ENCODE measurements at places on chromosomes 6 and 20.

- DNase-seq, result no peak
These were observed 183.1 kb downstream of the UBE3D start for GRCh38 chr6:82882363-82883023.

DNA sequence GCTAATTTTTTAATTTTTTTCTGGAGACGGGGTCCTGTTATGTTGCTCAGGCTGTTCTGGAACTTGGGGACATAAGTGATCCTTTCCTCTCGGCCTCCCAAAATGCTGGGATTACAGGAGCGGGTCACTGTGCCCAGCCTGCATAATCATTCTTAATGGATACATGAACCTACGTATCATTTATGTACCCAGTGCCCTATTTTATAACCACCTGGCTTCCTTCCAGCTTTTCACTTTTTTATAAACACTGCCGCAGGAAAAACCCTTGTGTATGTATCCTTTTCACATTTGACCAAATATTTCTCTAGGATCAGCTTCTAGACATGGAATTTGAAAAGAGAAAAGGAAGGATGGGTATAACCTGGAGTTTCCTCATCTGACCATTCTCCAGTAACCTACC lies 85.6 kb upstream of the RIN2 start:
- DNase-seq, result no peak

GRCh38 chr6:108127826-108128225 lies 38.0 kb upstream of the NR2E1 start:
- no peak for DNase-seq

DNA sequence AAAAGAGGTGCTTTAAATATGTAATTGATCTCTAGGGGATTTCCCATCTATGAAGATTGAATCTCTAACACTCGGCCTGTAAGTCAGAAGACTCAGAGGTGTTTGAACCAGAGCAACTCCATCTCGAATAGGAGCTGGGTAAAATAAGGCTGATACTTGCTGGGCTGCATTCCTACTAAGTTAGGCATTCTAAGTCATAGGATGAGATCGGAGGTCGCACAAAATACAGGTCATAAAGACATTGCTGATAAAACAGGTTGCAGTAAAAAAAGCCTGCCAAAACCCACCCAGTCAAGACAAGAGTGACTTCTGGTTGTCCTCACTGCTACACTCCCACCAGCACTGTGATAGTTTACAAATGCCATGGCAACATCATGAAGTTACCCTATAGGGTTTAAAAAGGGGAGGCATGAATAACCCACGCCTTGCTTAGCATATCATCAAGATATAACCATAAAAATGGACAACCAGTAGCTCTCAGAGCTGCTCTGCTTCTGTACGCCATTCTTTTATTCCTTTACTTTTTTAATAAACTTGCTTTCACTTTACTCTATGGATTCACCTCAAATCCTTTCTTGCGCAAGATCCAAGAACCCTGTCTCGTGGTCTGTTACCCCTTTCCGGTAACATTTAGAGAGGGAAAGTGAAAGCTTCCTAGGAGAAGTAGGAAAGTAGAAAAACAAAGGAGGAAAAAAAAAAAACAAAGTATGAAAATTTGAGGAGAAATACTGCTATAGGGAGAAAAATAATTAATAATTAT lies 129.7 kb upstream of the PHACTR1 start:
- DNase-seq, result no peak

GRCh38 chr20:52242237-52243230 lies 51.0 kb upstream of the ZFP64 start:
- DNase-seq, result no peak

- DNase-seq, result peak; percentile 7
These were observed 34.0 kb downstream of the NUDT3 start for GRCh38 chr6:34358389-34358905.

DNA sequence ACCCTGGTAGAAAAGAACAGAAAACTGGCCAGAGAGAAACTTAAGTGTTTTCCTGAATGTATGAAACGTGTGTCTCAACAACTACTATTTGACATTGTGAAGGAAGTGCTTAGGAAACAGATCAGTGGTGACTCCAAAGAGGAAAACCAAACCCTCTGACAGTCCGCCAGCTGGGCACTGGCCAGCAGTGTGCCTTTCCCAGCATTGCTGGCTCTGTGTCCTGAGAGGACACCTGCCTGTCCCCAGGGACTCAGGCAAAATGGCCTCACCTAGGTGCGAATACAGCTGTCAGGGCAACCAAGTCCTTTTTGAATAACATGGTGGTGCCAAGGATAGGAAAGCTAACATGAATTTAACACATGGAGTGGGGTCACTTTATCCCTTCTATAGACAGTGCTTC lies 72.5 kb downstream of the NDUFAF5 start:
- DNase-seq, result no peak

DNA sequence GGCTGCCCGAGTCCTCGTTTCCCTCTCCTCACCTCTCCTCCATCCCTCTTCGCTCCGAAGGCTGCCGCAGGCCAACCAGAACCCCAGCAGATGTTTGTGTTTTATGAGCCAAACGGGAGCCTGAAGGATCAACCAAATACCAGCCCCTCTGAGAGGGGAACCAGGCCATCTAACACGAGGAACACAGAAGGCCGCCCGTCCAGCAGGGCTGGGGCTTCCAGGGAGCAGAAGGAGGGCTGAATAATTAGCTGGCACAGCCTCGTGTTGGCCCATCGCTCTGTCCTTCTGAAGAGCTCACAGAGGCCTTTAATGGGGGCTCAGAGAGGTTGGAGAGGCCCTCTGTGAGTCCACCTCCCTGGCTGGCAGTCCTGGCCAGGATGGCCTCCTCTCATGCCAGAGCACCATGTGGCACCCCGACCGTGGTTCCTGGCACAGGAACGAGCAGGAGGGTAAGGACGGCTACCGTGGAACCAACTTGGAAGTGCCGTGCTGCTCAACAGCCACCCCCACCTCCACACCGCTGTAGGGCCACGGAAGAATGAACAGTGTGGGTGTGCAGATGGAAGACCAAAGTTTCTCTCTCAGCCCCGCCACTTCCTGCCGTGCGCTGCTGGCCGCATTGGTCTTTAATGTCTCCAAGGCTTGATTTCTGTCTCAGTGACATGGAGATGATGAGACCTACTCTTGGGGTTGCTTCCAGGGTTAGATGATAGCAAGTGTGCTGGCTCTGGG lies 155.2 kb downstream of the SCML4 start:
- DNase-seq, result no peak

DNA sequence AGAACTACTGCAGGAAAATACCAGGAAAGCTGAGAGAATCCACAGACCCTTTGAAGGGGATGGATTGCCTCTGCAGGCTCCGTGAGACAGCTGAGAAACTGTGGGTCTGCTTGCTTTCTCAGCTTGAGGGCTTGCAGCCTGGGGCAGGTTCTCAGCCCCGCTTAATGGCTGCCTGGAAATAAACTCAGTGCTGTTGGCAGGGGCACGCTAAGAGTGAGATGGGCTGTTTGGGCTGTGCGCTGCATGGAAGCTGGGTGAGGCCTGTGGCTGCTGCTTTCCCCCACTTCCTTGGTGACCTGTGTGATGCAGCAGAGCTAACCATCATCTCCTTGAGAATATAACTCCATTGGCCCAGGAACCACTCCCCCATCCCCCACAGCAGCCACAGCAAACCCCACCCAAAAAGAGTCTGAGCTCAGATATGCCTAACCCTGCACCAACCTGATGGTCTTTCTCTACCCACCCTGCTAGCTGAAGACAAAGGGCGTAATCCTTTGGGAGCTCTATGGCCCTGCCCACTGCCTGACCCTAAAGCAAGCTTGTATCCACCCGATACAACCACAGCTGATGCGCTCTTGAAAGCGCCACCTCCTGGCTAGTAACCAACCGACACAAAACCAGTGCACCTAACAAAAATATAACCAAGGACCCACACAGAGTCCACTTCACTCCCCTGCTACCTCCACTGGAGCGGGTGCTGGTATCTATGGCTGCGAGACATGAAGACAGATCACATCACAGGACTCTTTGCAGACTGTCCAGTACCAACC lies 800.6 kb upstream of the MAP3K7 start:
- no peak for DNase-seq

DNA sequence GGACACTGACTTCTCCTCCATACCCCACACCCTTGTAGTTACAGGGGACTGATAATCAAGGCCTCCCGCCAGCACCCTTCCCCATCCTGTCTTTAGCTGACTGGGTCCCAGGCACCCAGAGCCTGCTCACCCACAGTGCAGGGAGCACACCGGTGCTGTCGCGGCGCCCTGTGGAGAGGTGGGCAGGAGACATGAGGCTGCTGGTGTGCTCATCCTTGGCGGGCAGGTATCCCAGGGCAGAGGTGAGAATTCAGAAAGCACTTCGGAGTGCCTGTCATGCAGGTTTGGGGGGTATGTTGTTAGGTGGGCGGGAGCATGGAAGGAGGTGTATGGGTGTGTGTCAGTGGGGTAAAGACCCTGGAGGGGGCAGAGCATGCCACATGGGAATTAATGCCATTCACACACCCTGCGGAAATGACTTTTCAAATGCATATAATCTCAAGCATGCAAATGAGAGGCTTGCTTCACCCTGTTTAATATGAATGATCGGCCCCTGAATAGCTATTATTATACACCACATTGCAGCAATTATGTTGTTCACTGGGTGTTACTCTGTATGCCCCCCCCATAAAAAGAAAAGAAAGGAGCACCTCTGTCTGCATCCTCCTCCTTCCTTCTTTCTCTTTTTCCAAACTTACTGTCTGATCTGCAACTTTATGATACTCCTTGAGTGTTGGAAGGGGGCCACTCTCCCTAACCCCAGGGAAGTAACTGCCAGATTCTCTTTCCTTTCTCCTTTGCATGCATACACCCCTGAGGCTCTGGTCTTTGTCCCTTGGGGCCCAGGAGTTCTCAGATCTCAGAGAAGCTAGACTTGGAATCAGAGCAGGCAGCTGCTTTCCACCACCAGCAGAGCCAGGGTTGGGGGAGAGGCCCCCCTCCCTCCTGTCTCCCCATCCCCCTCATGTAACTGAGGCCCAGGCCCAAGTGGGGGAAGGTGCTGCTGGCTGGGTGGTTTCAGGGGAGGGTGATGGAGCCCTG lies 16.0 kb downstream of the FOXP4 start:
- DNase-seq, result no peak

DNA sequence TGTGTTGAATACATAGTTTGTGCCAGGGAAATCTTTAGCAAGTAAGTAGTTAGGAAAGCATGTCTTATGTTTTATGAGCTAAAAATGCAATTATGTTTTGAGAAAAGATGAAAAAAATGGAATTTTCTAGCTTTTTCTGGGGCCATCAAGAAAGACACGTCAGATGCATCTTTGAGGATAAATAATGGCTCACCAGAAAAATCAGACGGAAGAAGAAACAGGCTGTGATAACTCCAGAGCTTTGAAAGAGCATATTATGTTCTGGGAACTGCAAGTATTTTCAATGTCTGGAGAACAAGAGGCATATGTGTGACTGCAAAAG lies 173.7 kb downstream of the CLVS2 start:
- DNase-seq, result no peak

DNA sequence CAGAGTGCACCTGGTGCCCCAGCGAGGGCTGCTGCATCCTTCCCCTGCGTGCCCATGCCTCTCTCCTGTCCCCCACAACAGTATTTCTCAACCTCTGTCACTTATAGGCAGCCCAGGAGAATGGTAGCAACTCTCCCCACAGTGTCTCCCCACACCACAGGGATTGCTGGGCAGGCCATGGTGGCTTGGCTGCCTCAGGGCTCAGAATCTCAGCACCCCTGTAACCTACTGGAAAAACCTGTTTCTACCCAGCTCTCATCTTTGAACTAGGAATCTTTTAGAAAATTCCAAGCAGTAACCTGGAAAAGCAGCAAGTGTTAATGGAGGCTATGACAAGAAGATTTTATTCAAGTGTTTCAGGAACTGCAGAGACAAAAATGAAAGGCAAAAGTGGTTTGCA lies 38.0 kb downstream of the CD164 start:
- no peak for DNase-seq

GRCh38 chr6:157961832-157962575 lies 19.7 kb upstream of the SYNJ2 start:
- no peak for DNase-seq

DNA sequence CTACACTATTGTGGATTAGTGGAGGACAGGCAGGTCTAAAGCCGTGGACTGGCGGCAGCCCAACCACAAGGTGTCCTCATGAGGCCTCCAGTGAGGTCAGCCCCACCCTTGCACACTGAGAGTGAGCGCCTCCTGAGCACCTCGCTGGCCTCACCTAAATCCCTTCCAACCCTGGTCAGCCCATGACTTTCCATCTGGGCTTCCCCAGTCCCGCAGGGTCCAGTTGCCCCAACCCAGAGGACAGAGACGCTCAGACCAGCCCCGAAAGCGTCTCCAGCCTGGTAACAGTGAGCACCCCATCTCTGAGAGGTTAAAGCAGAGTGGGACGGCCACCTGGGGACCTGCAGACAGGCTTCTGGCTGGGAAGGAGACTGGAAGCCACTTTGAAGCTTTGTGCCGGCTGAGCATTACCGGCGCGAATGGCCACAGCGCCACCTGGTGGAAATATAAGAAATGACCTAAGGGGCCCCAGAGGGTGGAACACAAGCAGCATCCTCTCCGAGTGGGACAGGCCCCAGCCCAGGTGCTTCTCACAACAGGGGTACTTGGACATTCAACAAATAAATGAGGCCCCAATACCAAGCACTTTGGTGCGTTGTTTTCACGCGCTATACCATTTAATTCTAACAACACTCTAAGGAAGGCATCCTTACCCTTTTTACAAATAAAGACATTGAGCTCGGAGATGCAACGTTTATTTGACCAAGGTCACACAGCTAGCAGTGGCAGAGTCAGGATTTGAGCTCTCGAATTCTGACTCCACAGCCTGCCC lies 65.7 kb upstream of the TOP1 start:
- DNase-seq, result peak; percentile 80

- no peak for DNase-seq
These were observed 21.5 kb downstream of the RAB44 start for GRCh38 chr6:36719126-36719525.

DNA sequence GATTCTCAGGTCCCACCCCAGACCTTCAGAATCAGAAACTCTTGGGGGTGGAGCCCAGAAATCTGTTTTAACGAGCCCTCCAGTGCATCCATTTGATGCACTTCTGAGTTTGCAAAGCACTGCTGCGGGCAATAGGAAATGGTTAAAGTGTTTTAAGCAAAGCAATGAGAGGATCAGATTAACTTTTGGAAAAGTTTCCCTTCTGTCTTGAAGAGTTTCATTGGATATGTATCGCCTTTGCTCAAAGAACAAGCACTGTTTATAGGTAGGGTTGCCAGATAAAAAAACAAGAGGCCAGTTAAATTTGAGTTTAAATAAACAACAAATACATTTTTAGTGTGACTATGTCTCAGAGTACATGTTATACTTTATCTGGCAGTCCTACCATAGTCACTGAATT lies 226.0 kb downstream of the BMP7 start:
- DNase-seq, result no peak
